ENCODE measurements at places on chromosomes 12 and 14.

- no peak for DNase-seq
Measured at GRCh38 chr14:99645545-99646505, 896 bp downstream of the HHIPL1 start.

DNA sequence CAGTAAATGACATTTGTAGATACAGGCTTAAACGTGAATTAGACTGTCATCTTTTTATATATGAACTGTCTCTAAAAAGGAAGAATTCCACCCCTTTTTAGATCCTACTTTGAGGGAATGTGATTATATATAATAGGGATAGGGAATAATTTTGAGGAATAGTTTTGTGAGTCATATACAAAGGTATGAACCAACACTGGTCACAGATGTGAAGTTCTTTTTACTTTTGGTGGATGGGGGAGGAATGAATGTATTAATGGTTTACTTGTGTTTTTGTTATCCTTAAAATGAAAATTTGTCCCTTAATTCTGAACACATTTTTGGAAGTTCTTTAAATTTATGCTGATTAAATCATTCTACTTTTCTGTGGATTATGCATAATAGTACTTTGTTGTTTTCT lies 30.4 kb downstream of the FRS2 start:
- no peak for DNase-seq

- no peak for DNase-seq
Measured at GRCh38 chr14:55382483-55382882, 29.1 kb downstream of the ATG14 start.

- no peak for DNase-seq
Measured at GRCh38 chr14:34046799-34047520, 96.1 kb upstream of the EGLN3 start.

DNA sequence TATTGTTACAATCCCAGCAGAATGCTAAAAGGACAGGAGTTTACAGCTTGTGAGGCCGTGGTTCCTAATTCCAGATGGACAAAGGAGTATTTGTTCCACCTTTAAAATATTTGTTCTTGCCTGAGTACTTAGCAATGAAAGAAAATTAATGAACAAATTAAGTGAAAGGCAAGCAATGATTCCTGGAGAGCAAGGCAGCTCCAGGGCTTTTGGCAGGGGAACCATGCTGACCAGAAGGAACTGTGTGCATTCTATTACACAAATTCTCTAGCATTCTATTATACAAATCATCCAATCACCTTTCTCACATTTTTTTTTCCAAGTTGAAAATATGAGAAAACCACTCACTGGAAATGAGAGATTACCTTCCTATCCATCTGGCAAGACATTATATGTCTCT lies 1.8 kb upstream of the BMAL2 start:
- no peak for DNase-seq

DNA sequence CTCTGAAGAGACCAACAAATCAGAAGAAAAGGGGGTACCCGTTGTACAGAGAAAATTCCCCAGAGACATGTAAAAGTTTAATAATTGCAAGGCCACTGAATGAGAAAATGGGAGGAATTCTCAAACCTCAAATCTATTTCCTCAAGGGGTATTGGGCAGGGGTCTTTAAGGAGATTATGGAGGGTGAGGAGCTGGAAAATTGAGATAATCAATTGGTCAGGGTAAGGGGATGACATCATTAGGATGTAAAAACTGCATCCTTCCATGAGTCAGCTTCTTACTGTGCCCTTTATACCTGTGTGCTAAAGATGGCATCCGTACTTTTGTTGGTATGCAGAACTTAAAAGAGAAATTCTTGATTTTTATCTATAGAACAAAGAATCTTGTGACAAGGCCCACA lies 641.5 kb downstream of the LRFN5 start:
- DNase-seq = no peak

- DNase-seq = no peak
Measured at GRCh38 chr12:42135259-42135814, 9.3 kb downstream of the GXYLT1 start.

DNA sequence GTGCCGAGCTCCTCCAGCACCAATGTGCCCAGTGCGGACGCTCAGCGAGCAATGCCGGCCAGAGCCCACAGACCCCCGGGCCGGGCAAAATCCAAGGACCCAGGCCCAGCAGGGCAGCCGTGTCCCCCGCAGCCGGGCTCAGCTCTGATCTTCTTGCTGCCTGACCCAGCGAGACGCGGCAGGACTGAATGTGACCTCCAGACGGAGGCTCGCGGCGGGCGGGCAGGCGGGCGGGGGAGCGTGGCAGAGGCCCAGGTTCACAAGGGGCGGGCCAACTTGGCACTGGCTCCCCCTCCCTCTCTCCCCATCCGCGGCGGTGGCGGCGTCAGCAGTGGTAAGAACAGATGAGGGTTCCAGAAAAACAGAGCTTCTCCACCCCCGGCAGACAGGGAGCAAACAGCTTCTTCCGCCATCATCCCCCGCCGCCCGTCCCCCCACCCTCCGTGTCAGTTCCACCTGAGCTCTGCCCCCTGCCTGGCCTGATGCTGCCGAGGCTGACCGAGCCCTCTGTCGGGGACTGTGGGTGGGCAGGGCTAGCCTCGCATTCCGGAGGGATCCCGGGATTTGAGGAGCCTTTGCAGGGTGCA lies 94.3 kb downstream of the RFLNA start:
- peak; percentile 52 for DNase-seq

DNA sequence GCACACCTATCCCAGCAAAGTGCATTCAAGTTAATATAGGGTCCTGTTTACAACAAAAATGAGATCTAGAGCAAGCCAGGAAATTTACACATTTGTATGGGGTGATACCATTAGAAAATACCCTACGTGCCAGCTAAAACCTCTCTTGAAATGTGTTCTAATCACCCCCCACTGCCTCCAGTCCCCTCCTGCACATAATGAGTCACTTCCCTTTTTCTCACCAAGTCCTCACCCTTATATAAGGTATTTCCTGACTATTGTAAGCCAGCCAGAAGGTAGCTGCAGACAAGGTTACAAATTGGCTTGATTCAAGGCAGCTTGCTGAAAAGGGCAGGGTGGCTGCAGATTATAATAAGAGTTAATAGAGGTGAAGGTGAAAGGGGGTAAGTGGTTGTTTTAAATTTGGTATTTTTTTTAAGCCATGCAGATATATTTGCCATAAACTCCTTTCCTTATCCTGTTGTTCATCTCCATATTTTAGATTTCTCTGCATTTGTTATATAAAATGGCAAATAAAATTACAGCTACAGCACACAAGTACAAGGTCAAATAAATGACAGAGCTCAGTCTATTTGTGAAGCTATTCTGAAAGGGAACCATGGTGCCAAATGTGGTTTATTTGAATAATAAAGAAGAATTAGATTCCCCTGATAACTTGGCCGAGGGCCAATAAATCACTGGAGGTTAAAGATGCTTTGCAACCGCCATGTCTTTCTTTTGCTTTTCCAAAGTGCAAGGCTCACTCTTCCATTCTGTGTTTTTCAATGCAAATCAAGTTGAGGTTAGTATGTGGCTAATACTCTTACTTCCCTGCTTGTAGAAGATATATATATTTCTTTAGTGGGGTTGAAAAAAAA lies 385.9 kb downstream of the EGLN3 start:
- no peak for DNase-seq

DNA sequence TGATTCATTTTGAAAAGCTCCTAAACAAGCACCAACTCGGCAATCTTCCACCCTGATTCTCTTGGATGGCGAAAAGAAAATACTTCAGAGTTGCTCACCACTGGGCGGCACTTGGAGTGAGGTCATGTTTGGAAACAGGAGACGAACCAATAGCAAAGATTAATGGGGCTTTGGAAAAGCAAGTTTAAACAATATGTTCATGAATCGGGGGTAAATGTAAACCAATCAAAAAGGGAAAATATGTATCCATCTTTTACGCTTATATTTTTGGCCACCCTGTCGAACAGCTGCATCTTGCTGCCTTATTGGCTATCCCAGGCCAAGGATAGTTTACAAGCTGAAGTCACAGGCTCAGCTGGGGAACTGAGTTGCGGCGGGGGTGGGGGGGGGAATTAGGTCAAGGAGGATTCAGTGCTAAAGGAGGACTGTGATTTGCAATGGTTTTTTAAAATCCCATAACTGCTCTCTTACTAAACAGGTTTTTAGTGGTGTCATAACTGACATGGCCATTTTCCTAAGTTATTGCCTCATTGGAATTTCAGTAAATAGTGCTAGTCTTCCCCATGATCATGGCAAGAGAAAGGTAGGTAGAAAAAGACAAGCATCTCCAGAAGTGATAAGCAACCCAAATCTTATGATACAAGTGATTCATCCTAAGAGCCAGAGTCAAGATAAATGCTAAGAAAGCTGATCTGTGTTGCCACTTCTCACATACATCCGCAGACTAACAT lies 210.6 kb downstream of the PHLDA1 start:
- no peak for DNase-seq

DNA sequence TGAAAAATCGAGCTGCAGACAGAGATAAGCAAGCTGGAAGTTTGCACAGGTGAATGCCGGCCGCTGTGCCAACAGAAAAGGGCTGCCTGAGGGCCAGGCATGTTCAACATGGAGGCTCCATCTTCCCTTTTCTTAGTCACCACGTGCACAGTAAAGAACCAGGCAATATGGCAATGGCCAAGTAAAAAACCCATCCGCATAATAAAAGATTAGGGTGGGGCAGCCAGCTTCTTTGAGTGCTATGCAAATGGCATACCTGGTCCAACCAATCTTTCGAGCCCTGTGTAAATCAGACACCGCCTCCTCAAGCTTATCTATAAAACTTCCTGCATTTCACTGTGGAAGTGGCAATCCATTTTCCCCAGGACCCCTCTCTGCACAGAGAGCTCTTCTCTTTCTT lies 16.7 kb downstream of the PNP start:
- no peak for DNase-seq

DNA sequence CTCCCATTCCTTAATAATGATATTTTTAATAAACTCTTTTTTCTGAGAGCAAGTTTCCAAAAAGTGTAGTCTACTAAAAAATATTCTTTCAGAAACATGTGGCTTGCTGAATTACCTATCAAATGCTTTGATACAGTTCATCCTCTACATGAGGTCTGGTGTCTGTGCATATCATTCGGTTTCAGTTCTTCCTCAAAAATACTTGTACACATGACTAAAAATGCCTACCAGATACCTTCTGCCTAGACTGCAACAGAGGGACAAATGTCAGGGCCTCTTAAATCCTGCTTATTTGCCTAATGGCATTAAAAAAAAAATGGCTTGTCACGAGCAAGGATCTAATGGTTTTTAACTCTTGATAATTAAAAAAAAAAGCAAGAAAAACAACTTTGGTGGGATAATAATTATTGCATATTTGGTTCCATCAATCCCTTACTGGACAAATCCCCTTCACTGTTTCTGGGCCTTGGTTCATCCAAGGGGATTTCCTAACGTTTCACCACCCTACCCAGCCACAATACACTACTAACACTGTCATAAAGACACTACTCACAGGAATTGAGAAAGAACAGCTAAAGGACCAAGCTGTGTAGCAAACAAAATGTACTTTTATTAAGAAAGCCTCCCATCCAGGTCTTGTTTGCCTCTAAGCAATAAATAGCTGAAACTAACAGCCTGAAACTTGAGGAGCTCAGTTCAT lies 45.7 kb downstream of the PARP11 start:
- no peak for DNase-seq

DNA sequence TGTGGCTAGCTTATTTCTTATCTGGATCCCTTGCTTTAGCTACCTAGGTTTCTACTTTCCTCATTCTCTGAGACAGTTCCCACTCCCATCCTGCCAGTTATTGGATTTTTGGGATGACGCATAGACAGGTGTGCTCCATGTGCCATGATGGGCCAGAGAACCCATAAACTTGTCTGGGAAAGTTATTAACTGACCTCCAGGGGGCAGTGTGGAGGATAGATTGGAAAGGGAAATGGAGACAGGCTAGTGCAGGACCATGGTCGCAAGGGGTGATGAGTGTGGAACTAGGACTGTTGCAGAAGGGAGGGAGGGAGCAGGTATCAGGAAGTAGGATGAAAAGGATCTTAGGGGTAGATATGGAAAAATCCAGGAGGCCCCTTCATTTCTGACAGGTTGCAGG lies 80.3 kb downstream of the ESRRB start:
- DNase-seq = no peak

- DNase-seq = no peak
Measured at GRCh38 chr12:15754233-15754632, 35.0 kb downstream of the EPS8 start.

- no peak for DNase-seq
Measured at GRCh38 chr14:55126034-55126433, 3.0 kb upstream of the LGALS3 start.

DNA sequence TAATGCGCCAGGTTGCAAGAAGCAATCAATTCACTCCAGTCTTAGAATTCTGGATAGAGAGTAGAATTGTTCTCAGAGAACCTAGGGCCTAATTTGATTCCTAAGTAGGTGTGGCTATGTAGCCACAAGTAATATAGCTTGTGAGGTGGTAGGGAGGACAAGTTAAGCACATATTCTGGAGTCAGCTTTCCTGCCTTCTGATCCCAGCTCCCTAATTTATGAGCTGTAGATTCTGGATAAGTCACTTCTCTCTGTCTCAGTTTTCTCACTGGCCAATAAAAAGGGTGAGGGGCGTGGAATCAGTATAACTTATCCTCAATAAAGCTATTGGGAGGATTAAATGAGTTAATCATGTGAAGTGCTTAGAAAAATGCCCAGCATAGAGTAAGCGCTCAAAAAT lies 3.0 kb upstream of the SNW1 start:
- DNase-seq = no peak

GRCh38 chr12:16568873-16569272 lies 37.1 kb downstream of the LMO3 start:
- no peak for DNase-seq

- DNase-seq = no peak
Measured at GRCh38 chr12:72272091-72272661, at the start of gene TRHDE. Gene TRHDE, plus strand, starts transcription at chr12:72272370. Its CDS starts 274 bp downstream, at chr12:72272644.

- no peak for DNase-seq
Measured at GRCh38 chr12:117180758-117181467, 9.4 kb downstream of the FBXO21 start.

- DNase-seq = no peak
Measured at GRCh38 chr12:82470906-82471512, 112.7 kb downstream of the METTL25 start.

GRCh38 chr14:72549854-72550253 lies 344.0 kb downstream of the DPF3 start:
- no peak for DNase-seq

- DNase-seq = no peak
Measured at GRCh38 chr12:100187068-100187467, 13.5 kb upstream of the ACTR6 start.

GRCh38 chr12:89016970-89017778 lies 335.1 kb downstream of the DUSP6 start:
- DNase-seq = peak; percentile 51

All from NCI-H2107 (cell line).